MCF 10A (cell line): ENCODE measurements at places on chromosomes 4 and X. TPM values are rescaled to one million over a fixed set of nuclear protein-coding genes. Genes with fewer than 3 reads are reported as not detected.

- DNase-seq, result no peak
Observed at GRCh38 chr4:117847849-117848248, 186.4 kb upstream of the NDST3 start.

The SYNPO2 gene
- 0.42 and 0.61 TPM in 2 replicates for total RNA-seq

The UCP1 gene
- not detected in 2 replicates for total RNA-seq

DNA sequence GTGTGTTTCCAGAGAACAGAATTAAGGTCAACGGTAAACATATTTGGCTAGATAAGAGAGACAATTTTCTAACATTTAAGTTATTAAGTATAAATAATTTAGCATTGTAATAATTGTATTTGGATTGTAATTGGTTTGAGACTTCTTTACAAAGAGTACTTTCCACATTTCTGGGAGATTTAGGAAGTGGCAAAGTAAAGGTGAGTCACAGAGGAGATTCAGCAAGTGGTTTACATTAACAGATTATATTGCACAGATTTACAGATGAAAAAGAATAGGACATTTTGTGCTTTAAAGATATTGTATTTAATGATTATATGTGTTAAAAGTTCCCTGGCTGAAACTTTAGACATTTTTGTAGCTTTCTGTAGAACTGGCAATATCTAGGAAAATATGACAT is 584.4 kb upstream of the AADAT start:
- DNase-seq, result no peak

- no peak for DNase-seq
Observed at GRCh38 chr4:111494971-111495370, 650.3 kb upstream of the FAM241A start.

DNA sequence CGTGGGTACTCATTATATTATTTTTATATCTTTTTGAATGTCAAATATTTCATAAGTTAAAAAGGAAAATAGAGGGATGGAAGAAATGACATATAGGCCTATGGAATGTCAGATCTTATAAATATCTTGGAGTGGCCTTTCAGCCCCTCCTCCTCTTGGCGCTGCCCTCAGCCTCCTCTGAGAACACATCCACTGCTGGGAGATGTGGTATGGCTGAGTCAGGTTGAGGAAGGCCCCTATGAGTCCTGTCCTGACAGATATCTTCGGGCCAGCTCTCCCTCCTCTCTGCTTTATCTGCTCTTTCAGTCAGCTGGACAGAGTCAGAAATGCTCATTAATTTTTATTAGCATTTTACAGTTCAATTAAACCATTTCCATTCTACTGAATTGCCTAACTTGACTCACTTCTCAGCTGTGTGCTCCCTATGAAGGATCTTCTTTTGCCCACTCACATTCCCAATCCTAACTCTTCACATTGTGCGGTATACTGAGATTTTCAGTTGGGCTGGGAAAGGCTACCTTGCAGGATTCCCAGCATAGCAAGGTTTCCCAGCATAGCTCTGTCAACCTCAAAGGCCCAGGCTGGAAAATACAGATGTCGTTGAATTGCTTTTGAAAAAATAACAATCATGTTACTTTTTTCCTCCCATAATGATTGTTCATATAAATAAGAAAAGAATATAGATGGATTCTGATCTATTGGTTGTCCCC is 128.0 kb downstream of the ARHGEF9 start:
- peak; percentile 19 for DNase-seq

The AREG gene
- total RNA-seq, result 1,402 and 1,878 TPM in 2 replicates

- DNase-seq, result no peak
Observed at GRCh38 chr4:15202481-15202880, 200.2 kb downstream of the CPEB2 start.

The RAB39B gene
- 5.0 and 6.0 TPM in 2 replicates for total RNA-seq

The NMU gene
- 4.7 and 8.5 TPM in 2 replicates for total RNA-seq

- DNase-seq, result peak; percentile 38
Observed at GRCh38 chrX:55709735-55710134, 7.8 kb upstream of the RRAGB start.

The WNK3 gene
- not detected in 2 replicates for total RNA-seq

DNA sequence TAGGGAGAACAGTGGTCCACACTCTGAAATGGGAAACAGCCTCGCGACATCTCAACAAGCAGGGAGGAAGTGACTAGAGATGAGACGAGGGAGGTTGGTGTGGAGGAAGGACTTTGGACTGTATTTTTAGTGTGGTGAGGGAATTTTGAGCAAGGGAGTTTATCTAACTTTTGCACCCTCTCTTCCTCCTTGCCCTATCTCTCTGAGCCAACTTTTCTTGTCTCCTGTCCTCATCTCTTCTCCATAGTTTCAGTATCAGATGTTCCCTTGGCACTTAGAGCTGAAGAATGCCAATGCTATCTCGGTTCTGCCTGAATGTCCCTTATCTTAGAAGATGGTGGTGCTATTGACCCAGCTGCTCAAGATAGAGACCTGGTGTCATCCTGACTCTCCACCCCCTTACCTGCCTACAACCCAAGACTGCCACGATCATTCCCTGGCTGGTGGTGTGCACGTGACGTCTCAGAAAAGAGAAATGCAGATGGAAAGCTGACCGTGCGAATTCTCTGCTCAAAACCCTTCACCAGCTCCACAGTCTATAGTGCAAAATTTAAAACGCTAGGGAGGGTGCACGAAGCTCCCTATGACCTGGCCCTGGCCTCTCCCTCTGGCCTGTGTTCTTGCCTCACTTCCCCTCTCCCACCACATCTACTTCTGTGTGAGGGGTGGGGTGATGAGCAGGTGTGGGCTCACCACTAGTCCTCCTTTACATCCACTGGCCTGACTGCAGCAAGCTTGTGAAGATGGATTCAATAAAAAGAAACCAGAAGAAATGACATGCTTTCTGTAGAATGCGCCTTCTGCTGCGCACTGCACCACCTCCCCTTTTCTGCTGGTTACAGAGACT is 20.9 kb downstream of the MPP1 start:
- DNase-seq, result no peak

DNA sequence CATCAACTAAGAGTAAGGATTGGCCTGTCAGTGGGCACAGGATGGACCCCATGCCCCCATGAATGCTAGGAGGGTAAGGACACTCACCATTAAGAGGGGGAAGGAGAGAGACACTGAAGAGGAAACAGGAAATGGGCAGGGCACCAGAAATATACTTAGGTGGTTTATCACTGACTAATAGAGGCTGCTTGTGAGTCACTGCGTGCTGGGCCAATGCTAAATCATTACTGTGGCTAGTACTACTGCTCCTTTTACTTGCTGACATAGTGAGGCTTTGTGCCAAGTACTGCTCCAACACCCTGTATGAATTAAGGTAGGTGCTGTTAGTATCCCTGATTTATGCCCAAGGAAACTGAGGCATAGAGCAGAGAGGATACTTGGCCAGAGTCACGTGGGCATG is 130.4 kb upstream of the FRMPD4 start:
- peak; percentile 92 for DNase-seq

The STBD1 gene
- 3.7 and 5.7 TPM in 2 replicates for total RNA-seq

The SH3TC1 gene
- 20.4 and 28.8 TPM in 2 replicates for total RNA-seq

The TMEM150C gene
- 0.10 TPM in 1 of 2 replicates, not detected in the other for total RNA-seq

The FAM47A gene
- total RNA-seq, result not detected in 2 replicates

The DUX4 gene
- not detected in 2 replicates for total RNA-seq

DNA sequence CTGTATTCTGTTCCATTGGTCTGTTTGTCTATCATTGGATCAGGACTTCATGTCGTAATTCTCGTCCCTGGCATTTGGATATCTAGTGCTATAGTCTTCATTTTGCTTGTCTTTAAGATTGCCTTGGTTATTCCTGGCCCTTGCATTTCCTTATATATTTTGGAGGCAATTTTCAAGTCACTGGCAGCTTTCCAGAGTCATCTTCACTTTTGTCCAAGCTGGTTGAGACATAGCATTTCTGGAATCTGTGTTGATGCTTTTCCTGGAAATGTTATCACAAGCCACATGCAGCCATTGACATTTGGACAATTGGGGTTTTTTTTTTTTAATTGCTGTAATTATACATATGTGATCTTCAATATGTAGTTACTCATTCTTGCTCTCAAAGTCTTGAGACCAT is 45.2 kb upstream of the HGFAC start:
- DNase-seq, result no peak

DNA sequence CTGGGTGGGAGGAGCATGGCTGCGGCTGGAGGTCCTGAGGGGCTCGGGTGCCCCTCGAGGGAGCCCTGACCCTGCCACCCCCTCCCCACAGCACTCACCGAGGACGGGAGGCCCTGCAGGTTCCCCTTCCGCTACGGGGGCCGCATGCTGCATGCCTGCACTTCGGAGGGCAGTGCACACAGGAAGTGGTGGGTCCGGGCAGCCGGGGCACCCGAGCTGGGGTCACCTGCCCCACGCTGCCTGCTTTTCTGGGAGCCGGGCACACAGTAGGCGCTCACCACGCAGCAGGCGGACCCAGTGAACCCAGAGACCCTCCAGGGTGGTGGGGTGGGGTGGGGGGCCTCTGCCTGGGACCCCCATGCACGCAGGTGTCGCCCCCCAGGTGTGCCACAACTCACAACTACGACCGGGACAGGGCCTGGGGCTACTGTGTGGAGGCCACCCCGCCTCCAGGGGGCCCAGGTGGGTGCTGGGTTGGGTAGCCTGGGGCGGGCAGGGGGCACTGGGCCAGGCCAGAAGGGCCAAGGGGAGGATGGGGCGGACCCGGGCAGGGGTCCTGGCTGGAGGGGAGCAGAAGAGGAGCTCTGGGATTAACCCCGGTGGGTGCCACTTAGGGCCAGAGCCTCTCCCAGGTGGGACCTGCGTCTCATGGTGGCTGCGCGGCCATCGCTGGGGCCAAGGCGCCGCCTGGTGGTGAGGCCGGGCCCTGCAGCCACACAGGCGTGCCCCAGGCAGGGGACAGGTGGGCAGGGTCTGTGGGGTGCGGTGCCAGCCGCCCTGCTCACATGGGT is 1.4 kb downstream of the HGFAC start:
- peak; percentile 56 for DNase-seq

- DNase-seq, result peak; percentile 9
Observed at GRCh38 chrX:115268421-115268820, 21.1 kb upstream of the LUZP4 start.

- peak; percentile 30 for DNase-seq
Observed at GRCh38 chr4:181968371-181968770, 274.8 kb upstream of the TENM3 start.

DNA sequence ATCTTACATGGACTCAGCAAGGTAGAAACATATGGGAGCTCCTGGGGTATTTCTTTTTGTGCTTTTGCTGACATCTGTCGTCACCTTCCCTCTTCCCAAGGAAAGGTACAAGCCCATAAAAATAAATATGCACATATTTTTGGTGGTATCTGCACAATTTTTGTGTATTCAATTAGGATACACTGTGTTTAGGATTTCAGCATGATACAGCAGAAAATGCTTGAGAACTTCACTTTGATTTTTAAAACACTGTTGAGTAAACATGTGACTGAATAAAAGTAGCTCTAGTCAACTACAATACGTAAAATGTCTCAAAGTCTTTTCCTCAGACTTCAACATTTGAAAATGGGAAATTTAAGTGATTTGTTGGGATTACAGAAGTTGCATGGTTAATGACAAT is 99.4 kb upstream of the SPANXC start:
- no peak for DNase-seq

DNA sequence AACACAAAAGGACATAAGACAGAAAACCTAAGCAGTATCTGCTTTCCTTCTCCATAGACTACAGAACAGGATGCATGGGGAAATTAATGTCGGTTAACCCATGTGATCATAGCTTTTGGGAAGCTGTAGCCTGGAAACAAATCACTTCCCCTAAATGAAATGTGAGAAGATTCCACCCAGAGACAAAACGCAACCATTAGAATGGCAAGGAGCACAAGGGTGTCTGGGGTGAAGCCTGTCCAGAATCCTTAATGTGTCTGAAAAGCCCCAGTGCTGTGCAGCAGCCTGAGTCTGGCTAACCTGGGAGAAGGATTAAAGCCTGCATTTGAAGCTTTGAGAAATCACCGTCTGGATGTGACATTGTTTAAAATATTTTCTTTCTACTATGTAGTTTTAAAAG is 213.3 kb downstream of the ANKRD50 start:
- no peak for DNase-seq

The NHSL2 gene
- total RNA-seq, result not detected in 2 replicates

The DRD5 gene
- not detected in 2 replicates for total RNA-seq

DNA sequence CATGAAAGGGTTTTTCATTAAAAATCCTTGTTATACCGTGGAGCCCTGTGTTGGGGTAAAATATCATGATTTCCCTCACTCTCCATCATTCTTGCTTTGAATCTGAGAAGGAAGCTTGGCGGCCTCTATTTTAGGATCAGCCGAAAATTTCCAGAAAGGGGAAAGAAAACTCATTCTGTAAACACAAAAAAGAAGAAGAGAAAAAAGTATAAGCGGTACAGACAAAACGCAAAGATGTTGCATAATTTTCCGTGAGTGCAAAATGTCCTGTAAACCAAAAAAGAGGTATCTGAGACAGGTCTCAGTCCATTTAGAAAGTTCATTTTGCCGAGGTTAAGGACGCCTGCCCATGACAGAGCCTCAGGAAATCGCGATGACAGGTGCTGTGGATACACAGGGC is 5.3 kb downstream of the CSF2RA start:
- DNase-seq, result no peak

The BEND2 gene
- not detected in 2 replicates for total RNA-seq

The UGT2A1 gene
- not detected in 2 replicates for total RNA-seq

DNA sequence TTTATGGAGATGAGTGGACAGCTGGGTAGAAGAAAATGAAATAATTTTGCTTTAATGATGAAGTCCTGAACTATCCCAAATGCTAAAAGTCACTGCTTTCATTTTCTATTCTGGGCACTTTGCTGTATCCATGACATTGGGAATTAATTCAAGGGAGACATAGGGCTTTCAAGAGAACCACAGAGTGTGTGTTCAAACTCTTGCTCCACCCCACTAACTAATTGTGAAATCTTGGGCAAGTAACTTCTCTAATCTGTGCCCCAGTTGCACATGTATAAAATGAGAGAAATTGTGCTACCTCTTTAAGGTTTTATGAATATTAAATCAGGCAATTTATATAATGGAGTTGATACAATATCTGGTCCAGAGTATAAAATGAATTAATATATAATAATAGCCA is 1422.0 kb downstream of the ADGRL3 start:
- no peak for DNase-seq

DNA sequence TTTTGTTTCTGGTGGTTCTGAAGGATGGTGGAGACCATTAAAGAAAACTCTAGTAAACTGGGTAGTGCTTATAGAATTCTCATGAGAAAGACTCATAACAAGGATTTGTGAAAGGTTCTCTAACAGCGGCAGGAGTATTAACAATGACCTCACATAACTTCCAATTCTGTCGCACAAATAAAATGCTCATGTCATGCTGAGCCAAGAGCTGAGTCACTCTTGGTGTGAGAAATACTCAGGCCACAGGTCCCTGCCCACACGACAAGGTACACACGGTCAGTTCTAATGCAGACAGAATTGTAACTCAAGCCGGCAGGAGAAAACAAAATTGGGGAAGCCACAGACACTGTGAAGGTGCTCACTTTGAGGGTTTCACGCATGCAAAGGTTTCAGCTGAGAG is 34.4 kb upstream of the C4orf50 start:
- DNase-seq, result no peak

GRCh38 chr4:23006756-23007155 is 314.0 kb downstream of the GBA3 start:
- peak; percentile 4 for DNase-seq

- DNase-seq, result no peak
Observed at GRCh38 chrX:71131510-71131909, 13.1 kb downstream of the MED12 start.

- DNase-seq, result no peak
Observed at GRCh38 chr4:55186123-55186522, 60.7 kb upstream of the KDR start.

The GLOD5 gene
- total RNA-seq, result not detected in 2 replicates

GRCh38 chrX:23626651-23627050 is 40.6 kb upstream of the PRDX4 start:
- DNase-seq, result no peak

The PCDH10 gene
- total RNA-seq, result not detected in 2 replicates

GRCh38 chr4:182752158-182752910 is 164.9 kb downstream of the DCTD start:
- DNase-seq, result no peak
